ENCODE measurements at places on chromosomes 5 and 9. TPM values are rescaled to one million over a fixed set of nuclear protein-coding genes. Genes with fewer than 3 reads are reported as not detected.

NANS gene
- 102 TPM for total RNA-seq

BASP1 gene
- 276 TPM for total RNA-seq

PITX1 gene
- total RNA-seq = 208 TPM

FBLL1 gene
- total RNA-seq = 0.74 TPM

ZNF169 gene
- total RNA-seq = 1.8 TPM

GABRA6 gene
- total RNA-seq = not detected

LPAR1 gene
- 101 TPM for total RNA-seq

DNAI1 gene
- total RNA-seq = not detected

ACTBL2 gene
- 1.1 TPM for total RNA-seq

CATSPER3 gene
- 0.14 TPM for total RNA-seq

GRAMD2B gene
- 21.5 TPM for total RNA-seq

PAEP gene
- not detected for total RNA-seq

TNPO1 gene
- 545 TPM for total RNA-seq

CEL gene
- total RNA-seq = 0.18 TPM

SPINK6 gene
- 15.6 TPM for total RNA-seq

GNAQ gene
- total RNA-seq = 30.0 TPM

CBY3 gene
- total RNA-seq = not detected

GFRA3 gene
- not detected for total RNA-seq

NPR3 gene
- 422 TPM for total RNA-seq

PBX3 gene
- total RNA-seq = 68.6 TPM

Data from smooth muscle cell of bladder (primary cell).